Stimulated activated CD4-positive, alpha-beta T cell treated with anti-CD3 and anti-CD28 coated beads, Interleukin-1b, Interleukin-23, amount 100 ng/mL, for 24 hours (primary cell): ENCODE measurements at places on chromosomes 1 and 21.

DNA sequence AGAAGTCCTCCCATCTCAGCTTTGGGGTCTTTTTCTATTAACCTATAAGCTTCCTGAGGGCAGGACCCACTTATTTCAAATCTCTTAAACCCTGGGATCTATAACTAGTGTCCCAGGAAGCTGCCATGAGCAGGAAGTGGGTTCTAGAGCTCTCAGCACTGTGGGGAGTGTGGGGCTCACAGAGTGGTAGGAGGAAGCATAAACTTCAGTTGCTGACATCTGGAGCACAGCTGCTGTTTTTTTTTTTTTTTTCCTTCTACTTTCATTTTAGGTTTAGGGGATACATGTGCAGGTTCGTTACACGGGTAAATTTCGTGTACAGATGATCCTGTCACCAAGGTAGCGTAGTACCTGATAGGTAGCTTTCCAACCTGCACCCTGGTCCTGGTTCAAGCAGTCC, 59.3 kb downstream of the AK4 start:
- no peak for DNase-seq

DNA sequence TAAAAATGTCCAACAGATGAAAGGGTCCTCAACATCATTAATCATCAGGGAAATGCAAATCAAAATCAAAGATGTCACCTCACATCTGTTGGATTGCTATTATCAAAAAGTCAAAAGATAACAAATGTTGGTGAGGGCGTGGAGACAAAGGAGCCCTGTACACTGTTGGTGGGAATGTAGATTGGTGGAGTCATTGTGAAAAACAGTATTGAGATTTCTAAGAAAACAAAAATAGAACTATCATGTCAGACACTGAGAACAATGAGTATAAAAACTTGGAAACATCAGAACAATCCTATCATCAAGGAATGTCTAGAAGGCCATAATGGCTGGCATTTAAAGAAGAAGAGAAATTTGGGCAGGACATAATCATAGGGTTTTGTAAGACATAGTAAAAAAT, 209.2 kb upstream of the PTGFR start:
- DNase-seq, result no peak

DNA sequence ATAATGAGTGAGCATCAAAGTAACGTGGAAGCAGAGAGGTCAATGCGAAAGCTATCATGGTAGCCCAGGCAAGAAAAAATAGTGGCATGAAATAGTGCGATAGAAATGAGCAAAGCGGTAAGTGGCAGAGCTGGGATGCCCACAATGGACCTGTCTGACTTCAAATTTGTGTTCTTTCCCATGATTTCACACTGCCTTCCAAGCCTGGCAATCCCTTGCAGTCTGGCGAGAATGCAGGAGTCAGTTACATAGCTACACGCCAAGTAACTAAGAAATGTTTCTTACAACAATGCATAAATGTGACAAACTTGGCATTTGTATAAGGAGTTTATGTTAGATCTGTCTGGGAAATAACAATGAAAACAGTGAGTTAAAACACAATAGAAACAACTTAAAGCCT, 82.6 kb downstream of the GRIK1 start:
- no peak for DNase-seq

DNA sequence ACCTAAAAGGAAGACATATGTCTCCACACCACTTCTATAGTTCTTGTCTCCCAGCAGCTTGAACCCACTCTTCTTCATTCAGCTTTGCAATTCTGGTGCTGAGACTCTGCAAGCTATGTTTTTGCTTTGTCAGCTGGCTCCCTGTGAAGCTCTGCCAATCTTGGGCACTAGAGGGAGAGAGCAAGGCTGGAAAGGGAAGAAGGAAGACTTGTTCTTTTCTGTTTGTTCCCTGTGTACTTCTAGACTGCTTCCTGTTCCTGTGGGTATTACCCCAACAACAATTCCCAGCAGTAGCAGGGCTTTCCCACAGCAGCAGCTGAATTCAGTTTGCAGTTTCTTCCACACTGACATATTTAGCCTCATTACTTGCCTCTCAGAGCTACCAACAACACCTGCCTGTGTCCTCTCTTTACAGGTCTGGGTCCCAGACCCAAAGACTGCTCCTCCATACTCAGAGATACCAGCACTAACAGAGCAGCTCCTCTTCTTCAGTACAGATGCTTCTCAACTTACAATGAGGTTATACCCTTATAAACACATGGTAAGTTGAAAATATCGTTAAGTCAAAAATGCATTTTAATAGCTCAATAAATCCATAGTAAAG, 275.2 kb upstream of the NEGR1 start:
- DNase-seq, result no peak

DNA sequence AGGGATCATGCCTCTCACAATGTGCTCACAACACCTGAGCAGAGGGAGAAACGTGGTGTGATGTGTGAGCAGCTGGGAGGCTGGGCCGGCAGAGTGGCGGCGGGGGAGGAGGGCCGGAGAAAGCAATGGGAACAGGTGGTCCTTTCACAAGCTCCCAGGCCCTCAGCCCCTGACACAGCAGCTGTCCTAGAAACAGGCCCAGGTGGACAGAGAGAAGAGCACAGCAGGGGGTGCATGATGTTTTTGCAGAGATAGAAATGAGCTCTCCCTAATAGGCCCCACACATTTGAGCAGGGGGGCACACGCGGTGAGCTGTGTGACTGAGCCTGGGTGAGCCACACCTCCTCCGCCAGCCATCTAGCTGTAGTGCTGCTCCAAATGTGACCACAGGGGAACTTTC, 7.6 kb upstream of the RGS16 start:
- DNase-seq, result no peak
